ENCODE measurements at places on chromosomes 2 and 18.

DNA sequence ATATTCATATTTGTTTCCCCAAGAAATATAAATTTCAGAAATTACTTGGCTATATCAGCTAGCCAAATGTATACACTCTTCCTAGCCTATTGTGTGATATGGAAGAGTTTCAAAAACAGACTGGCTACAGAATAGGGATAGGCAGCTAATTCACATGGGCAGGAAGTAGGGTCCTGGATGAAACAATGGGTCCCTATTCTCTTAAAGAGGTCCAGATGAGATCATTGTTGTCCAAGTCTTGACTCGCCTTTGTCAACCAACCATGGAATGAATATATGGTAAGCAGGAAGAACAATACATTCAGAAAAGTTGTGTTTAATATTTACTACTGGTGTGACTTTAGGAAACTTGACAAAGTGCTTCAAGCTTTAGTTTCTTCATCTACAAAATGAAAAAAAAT lies 319.9 kb downstream of the NBAS start:
- no peak for DNase-seq

DNA sequence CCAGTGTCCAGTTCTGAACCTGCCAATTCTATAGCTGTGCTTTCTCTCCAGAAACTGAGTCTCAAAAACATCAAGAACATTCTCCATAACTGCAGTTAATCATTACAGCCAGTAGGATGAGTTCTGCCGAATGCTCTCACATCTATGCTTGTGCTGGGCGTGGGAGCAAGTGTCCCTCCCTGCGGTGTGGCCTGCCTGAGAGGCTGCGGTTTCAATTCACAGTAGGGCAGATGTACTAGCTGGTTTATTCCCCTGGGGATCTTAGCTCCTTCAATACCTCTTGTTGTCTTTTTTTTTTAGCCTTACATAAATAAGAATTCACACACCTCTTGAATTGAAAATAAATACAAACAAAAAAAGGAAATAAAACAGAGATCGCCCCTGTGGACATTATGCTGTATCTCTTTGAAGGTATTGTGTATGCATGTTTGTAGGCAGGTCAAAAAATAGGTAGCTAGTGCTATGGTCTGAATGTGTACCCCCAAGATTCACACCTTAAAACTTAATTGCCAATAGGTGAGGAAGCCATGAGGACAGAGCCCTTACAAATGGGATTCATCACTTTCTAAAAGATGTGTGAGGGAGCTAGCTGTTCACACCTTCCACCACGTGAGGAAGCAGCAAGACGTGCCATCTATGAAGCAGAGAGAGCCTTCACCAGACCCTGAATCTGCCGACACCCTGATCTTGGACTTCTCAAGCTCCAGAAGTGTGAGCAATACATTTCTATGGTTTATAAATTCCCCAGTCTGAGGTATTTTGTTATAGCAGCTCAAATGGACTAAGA lies 74.3 kb downstream of the BCL2L11 start:
- no peak for DNase-seq

DNA sequence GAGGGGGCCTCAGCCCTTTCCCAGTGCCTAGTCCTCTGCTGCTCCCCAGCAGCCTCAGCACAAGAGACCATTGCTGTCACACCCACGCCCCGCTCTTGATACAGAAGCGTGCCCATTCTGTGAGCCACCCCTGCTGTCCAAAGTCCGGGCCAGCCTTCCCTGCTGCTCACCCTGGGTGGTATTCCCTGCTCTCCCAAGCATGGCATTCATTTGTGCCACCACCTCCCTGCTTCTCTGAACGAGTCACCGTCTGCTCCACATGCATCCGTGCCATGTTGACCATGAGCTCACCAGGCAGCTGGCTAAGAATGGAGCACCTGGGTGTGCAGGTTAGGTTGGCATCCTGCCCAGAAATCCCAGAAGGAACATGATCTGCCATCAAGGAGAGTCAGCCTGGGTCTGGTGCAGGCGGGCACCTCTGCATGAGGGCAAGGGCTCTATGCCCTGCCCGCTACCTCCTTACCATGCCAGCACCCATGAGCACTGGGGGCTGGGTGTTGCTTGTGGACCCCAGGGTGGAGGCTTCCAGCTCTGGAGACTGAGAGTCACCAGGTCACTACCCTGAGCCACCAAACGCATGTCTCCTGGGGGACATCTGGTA lies 63.0 kb downstream of the TWIST2 start:
- DNase-seq: no peak

- DNase-seq: no peak
Measured at GRCh38 chr18:9401176-9401575, 66.6 kb downstream of the TWSG1 start.

GRCh38 chr2:197211881-197212342 lies 98.7 kb downstream of the ANKRD44 start:
- peak; percentile 60 for DNase-seq

DNA sequence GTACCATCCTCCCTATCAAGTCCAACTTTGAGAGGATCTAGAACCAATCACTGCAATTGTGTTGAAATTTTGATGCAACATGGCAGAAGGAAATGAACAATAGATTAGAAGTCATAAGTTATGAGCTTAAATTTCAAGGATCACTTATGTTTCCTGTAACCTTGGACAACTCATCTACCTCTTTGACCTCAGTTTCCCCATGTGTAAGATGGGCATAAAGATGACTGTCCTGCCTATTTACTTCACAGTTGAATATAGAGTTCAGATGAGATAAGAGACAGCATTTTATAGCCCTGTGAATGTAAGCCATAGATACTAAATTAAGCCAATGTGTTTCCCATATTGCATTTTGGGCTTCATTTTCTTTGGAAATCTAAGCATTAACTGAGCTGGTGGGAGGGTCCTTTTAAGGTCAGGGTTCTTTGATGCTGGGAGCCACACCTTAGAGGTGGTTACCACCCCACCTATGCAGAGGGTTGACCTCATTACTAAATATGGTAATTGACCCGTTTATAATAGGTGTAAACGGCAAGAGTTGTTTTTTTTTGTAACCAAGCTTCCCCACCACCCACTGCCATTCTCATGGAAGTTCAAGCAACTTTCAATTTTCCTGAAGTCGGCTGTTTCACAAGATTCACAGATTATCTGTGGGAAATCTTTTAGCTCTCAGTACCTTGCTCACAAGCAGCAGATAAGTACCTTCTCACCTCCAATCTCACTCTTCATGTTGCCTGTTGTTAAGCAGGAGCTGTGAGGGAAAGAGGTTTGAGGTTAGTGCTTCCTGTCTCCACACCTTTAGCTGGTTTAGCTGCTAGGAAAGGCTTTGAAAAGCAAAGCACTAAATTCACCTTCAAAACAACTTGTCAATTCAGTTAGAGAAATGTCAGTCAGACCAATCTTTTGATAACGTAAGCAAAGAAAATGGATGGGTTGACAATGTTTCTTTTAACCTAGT lies 13.3 kb downstream of the CD28 start:
- DNase-seq: peak; percentile 83

DNA sequence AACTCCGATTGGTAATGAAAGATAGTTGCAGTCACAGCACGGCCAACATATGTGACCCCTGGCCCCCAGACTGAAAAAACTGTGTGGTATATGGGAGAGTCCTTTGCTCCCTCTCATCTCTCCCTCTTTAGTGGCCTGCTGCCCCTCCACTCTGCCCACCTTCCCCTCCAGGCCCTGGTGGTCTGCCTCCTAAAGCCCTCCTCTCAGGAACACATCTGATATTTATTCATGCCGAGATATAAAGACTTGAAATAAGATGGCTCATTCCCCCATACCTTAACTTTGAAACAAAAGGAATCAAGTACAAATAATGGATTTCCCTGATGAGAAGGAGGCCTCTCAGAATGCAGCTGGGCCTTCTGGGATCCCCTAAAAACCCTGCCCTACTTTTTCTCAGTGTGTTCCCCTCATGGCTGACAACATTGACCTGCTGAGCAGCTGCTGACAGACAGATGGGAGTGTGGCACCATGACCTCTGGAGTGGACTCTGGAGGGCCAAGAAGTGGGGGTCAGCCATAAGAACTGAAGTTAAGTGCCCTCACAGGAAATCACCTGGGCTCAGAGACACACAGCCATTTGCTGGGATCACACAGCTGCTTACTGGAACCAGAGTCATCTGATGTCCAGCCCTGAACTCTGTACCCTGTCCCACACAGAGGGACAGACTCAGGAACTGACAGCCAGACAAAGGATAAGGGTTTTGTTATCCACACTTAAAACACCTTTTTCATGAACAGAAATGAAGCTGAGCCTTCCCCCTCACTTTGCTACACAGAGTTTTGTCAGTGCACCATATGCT lies 39.8 kb upstream of the ST8SIA3 start:
- DNase-seq: no peak

- DNase-seq: no peak
Measured at GRCh38 chr18:48629730-48630324, 91.0 kb downstream of the CTIF start.

GRCh38 chr2:236852977-236853374 lies 232.7 kb upstream of the COPS8 start:
- no peak for DNase-seq

- no peak for DNase-seq
Measured at GRCh38 chr18:39870591-39870990, 2084.4 kb upstream of the PIK3C3 start.

DNA sequence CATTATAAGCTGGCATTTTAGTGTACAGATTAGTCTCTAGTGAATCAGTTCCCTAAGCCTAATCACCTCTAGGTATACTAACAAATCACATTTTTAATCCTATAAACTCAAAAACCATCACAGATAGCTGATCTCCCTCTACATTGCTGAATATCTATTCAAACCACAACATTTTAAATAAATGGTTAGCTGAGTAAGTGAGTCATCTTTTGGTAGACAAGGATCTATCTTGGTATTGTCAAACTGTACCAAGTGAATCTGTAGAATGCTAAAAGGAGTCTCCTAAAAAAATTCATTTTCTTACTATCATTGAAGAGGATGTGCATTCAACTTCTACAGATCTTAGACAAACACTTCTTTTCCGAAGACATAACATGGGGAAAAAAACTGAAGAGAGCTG lies 40.7 kb downstream of the INO80D start:
- DNase-seq: no peak

GRCh38 chr2:97712693-97713295 lies 582 bp upstream of the ZAP70 start:
- peak; percentile 34 for DNase-seq

DNA sequence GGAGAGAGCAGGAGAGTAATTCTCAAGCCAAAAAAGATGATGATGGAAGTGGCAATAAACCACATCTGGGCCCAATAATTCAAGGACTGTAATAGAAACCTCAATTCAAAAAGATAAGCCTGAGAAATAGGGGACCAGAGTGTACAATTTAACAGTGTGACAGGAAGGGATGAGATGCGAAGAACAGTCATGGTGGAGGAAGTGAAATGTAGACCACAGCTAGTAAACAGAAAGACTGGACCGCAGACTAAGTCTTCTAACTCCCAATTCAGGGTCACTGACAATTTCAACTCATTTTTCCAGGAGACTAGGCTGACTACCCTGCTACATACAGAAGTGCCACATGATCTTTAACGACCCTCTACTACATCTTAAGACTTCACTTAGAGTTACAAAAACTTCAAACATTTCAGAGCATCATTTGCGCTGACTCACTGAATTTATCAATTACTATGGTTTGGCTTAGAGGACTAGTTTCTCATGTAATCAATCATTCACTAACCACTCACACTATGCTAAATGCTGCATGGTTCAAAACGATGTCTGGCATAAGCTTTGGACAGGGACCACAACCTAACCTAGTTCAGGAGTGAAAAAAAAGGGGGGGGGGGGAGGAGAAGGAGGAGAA lies 9.0 kb downstream of the CUL3 start:
- no peak for DNase-seq

- no peak for DNase-seq
Measured at GRCh38 chr2:208036357-208036756, 11.0 kb upstream of the PLEKHM3 start.

GRCh38 chr18:64474255-64474654 lies 325.4 kb upstream of the LINC00305 start:
- no peak for DNase-seq

GRCh38 chr18:44802508-44802907 lies 121.8 kb downstream of the SETBP1 start:
- DNase-seq: no peak

GRCh38 chr2:28629910-28630309 lies 121.7 kb upstream of the PPP1CB start:
- DNase-seq: no peak

DNA sequence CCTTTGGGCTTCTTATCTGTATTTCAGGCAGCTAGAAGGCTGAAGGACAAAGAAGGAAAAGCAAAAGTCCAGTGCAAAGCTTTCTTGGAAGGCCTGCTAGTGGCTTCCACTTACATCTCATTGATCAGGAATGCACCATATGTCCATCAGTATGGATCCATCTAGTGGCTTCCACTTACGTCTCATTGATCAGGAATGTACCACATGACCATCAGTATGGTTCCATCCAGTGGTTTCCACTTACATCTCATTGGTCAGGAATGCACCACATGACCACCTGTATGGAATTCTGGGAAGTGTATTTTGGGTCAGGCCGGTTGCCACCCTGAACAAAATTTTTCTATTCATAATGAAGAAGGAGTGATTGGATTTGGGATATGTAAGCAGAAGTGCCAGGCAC lies 70.6 kb downstream of the LYPD6 start:
- DNase-seq: no peak

DNA sequence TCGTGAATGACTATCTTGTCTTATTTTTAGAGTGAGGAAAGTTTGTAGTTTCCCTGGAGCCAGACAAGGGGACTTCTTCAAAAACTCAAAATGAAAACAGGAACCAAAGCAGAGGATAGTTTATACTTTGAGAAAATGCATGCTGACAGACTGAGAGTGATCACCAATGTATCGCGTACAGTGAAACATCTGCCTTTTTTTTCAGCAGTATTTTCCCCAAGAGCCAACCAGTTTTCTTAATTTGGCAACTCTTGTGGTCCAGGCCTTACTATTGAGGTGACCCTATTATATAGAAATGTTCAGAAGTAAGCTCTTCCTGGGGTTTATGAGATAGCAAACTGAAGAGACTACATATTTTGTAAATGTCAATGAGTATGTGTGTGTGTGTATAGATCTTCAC lies 153.7 kb upstream of the VRK2 start:
- DNase-seq: no peak

- no peak for DNase-seq
Measured at GRCh38 chr2:232351686-232352510, 26.7 kb upstream of the ALPP start.

- peak; percentile 74 for DNase-seq
Measured at GRCh38 chr2:88600038-88600465, 27.2 kb downstream of the EIF2AK3 start.

- DNase-seq: no peak
Measured at GRCh38 chr2:43388371-43388770, 162.0 kb upstream of the ZFP36L2 start.

DNA sequence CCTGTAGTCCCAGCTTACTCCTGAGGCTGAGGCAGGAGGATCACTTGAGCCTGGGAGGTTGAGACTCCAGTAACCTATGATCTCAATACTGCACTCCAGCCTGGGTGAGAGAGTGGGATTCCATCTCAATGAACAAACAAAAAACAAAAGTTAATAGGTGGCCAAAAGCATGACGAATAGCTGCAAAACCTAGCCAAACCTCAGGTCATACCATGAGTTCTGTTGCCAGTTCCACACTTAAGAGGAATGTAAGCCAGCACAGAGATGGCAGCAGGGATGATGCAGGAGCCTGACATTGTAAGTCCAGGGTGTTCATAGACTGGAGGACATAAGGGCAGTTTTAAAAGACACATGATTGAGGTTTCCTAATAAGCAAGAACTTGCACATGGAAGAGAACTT lies 55.3 kb upstream of the RMDN2 start:
- DNase-seq: no peak

Measured in CD4-positive, alpha-beta T cell treated with Interleukin-10 for 1 hour (primary cell).